ENCODE measurements at places on chromosomes 2 and 18.

- no peak for DNase-seq
Measured at GRCh38 chr18:46574000-46574742, 82.8 kb downstream of the LOXHD1 start.

DNA sequence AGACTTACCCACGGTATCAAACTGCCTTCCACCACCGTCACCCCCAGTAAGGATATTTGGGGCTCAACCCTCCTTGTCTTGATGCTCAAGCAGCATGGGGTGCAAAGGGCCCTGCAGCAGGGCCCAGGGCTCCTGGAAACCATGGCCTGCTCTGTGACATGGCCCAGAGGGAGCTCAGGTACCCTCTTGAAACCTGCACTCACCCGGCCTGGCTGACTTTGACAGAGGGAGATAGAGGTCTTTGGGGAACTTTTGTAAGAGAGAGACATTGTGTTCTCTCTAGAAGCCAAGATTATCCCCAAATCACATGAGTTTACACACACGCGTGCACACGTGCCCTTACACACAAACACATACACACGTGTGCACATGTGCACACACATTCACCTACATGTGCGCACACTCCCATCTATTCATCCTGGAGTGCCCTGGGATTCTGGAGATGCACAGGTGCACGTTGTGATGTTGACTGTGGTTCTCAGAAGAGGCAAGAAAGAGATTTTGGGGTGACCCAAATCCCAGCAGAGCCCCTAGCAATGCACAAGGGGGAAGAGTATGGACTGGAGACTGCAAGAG is 19.6 kb upstream of the KCNK3 start:
- DNase-seq: no peak

DNA sequence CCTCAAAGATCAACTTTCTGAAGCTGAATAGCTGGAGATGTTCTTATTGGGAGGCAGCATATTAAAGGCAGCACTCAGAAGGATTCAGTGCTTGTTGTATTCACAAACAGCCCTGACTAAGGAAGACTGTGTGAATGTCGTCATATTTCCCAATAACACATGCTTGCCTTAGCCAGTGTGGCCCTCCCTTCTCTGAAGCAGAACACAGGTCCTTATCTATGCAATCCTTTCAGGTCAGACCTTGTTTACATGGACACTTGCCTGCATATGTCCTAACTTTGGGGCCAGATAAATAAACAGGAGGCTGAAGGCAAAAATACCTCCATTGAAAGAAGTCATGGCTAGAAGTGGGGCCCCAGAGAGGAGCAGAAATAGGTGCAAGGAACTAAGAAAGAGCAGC is 97.2 kb downstream of the SLC4A3 start:
- DNase-seq: no peak

- no peak for DNase-seq
Measured at GRCh38 chr2:20213651-20214565, 11.0 kb downstream of the SDC1 start.

DNA sequence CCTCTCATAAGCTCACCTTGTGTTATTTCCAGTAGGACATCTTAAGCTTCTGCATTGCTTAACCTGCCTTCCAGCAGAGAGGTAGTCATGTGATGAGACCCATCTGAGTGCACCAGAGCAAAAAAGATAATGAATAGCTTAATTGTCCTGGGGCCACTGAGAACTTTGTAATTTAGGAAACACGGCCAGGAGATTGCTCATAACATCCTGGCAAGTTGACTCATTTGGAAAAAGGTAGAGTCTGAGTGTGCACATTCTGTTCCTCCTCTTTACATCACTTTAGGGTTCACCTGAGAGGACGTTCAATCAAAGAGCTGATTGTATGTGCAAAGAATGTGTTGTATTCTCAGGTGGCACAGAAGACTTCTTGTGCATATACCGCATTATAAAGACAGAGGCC is 830.2 kb upstream of the SOX11 start:
- no peak for DNase-seq

- DNase-seq: no peak
Measured at GRCh38 chr2:67561457-67561965, 164.4 kb downstream of the ETAA1 start.

- no peak for DNase-seq
Measured at GRCh38 chr2:189287982-189288521, 108.5 kb upstream of the COL5A2 start.

DNA sequence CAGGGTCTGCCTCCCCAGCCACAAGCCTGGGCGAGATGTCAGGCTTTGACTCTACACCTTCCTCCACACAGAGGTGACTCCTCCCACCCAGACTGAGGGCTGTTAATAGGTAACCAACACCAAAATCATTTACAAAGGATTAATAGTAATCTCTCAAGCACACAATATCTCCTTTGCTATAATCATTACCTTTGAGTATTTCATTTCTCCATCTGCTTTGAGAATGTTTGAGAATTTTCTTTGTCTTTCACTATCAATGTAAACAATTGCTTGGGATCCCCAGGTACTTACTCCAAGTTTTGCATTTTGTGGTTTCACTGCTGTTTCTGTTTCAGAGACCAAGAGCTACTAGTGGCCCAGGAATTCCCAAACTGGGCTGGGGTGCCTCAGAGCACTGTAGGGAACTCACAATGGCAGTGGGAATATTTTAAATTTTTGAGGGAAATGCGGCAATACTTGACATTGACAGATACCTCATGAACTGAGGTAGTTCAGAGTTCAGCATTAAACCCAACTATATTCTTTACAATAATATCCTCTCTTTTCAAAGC is 166.4 kb upstream of the MGAT5 start:
- no peak for DNase-seq

DNA sequence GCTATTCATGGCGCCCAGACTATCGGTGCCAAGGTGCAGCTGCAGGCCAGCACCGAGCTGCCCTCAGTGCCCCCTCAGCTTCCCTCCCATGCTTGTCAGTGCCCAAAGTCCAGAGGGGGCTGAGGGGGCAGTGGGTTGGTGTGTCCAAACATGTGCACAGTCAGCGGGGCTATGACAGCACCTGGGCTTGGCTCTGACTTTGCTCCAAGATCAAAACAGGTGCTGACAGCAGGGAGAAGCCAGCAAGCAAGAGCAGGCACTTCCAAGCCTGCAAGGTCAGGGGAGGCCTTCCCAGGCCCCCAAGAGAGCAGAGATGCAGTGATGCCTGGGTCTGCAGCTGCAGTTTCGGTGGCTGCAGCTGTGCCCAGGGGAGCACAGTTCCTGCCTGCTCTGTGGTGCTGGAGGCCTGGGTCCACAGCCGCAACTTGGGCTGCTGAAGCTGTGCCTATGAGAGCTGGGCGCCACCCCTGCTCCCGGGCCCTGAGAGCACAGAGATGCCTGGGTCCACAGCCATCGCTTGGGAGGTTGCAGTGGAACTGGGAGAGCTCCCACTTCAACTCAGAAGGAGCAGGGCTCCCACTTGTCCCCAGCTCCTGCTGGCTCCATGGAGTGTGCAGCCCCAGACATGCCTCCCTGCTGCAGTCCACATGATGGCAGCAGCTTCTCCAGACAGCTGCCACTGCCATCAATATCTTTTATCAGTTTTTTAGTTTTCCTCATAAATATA is 775.3 kb upstream of the POU3F3 start:
- DNase-seq: no peak
